ENCODE measurements at places on chromosomes 11 and 22.

- no peak for DNase-seq
These were observed 9.5 kb upstream of the CATSPER1 start for GRCh38 chr11:66035653-66036333.

DNA sequence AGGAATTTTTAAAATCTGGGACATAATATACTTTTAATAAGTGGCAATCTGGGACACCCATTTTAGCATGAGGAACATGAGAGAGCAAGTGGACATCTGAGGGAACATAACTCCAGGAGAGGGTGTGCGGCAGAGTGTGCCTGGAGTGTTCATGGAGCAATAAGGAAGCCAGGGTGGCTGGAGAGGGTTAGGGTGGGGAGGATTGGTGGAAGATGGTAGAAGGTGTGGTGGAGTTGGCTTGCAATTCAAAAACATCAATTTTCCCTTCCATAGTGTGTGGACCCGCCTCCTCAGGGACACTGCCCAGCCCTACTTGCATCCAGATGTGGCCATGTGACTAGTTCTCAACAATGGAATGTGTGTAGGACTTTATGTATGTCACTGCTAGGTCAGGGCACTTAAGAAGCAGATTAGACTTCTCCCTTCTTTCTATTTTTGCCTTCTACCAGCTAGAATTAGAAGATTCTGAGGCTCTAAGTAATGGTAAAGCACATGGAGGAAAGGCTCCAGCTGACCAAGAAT lies 4.4 kb upstream of the DENND5A start:
- no peak for DNase-seq

DNA sequence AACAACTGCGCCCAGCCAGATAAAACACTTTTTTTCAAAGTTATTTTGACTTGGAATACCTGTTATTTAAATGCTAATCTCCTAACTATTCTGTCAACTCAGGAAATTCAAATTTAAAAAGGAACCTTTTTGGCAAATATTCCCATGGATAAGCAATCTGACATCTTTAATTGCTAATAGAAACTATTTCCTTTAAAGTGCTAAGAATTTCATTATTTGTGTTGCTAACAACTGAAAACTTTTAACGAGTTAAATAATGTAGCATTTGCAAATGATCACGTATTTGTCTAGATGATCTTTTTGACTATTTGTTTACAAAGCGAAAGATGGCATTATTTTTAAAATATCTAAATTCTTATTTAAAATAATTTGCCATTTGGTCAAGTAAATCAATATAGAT lies 28.8 kb downstream of the CSTF3 start:
- no peak for DNase-seq

GRCh38 chr11:70671083-70671482 lies 272.8 kb downstream of the CTTN start:
- no peak for DNase-seq

DNA sequence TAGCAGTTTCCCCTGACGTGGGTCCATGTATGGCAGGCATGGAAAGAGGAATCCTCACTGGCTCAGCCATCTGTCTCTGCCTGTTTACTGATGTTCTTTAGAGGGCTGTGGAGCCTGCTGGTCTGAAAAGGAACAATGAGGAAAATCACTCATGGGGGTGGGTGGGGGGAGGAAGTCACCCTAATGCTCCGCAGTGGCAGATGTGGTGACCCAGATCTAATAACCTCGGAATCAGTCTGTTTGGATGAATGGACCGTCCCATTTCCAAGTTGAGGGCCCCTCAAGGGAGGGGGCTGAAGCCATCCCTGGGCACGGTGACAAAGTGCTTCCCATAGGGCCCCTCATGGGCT lies 4.4 kb downstream of the BCR start:
- DNase-seq, result no peak

DNA sequence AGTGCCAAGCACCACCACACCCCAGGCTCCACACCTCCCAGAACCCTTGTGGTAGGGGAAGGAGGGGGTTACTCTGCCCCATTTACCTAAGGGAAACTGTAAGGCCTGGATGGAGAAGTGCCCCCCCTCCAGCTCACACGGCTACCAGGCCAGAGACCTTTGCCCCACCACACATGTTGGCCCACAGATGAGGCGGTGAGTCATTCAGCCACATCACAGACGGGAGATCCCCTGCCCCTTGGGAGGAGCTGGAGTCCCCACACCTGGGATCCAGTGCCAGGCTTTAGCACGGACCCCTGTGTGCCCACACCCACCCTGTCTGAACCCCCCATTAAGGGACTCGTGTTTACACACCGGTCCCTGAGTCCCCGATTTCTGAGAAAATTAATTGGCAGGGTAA lies 24.9 kb downstream of the CDKN1C start:
- DNase-seq, result no peak

- DNase-seq, result no peak
These were observed 56.7 kb downstream of the TIMP3 start for GRCh38 chr22:32858121-32858703.

DNA sequence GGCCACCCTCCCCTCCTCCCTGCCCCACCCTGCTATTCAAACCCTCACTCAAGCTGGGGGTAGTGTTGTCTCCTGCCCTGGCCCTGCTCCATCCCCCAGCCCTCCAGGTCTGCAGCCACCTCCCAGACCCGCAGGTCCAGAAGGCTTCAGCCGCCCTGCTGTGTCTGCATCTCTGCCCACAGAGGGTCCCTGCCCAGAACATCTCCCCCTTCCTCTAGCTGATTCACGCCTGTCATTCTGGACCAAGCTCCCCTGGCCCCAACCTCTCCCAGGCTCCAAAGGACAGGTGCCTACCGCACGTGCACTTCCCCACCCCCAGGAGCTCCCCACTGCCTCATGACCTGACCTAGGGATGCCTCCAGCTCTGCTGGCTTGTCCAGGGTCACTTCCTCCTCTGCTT lies 16.0 kb upstream of the SHISAL1 start:
- no peak for DNase-seq

GRCh38 chr11:123041185-123041584 lies 20.8 kb downstream of the HSPA8 start:
- DNase-seq, result no peak

Data from stimulated activated CD8-positive, alpha-beta memory T cell treated with anti-CD3 and anti-CD28 coated beads, Interleukin-4, amount 100 ng/mL, for 1 hour (primary cell).